ENCODE measurements at places on chromosomes 1 and 21. TPM values are rescaled to one million over a fixed set of nuclear protein-coding genes. Genes with fewer than 3 reads are reported as not detected.

Gene AKIRIN1
- total RNA-seq = 17.8 TPM

Gene CELSR2
- total RNA-seq = 7.5 TPM

Gene ARHGAP30
- total RNA-seq = 3.1 TPM

Gene SLAMF7
- total RNA-seq = 0.26 TPM

Gene TMEM79
- total RNA-seq = not detected

Gene SERINC2
- 41.2 TPM for total RNA-seq

Gene NPR1
- total RNA-seq = 11.7 TPM

Gene SEC16B
- total RNA-seq = 11.2 TPM

GRCh38 chr1:95002540-95003432, 70.0 kb downstream of the ALG14 start:
- no peaks in the 10 kb centered on the region for H3K27me3 ChIP-seq
- H3K36me3 ChIP-seq = no peaks in the 10 kb centered on the region
- no peak overlapping the region for H3K4me3 ChIP-seq
- DNase-seq = no peak
- H3K27ac ChIP-seq = no peak overlapping the region

- no peaks in the 10 kb centered on the region for H3K27me3 ChIP-seq
- no peak overlapping the region for H3K4me3 ChIP-seq
- H3K4me1 ChIP-seq = no peaks in the 10 kb centered on the region
- DNase-seq = no peak
- H3K27ac ChIP-seq = no peak overlapping the region
Measured at GRCh38 chr1:161999301-162000052, 24.2 kb downstream of the OLFML2B start.

- peak overlapping the region; percentile 43 for H3K27ac ChIP-seq
- no peaks in the 10 kb centered on the region for H3K36me3 ChIP-seq
- H3K4me3 ChIP-seq = no peak overlapping the region
- no peaks in the 10 kb centered on the region for H3K27me3 ChIP-seq
- no peak for DNase-seq
Measured at GRCh38 chr1:29121936-29122681, 1.6 kb downstream of the TMEM200B start.

- H3K27me3 ChIP-seq = no peaks in the 10 kb centered on the region
- H3K36me3 ChIP-seq = peaks cover 53% of the 10 kb centered on the region
- no peak for DNase-seq
- H3K4me1 ChIP-seq = no peaks in the 10 kb centered on the region
Measured at GRCh38 chr1:8356256-8357209, 38.6 kb downstream of the SLC45A1 start.

- H3K4me1 ChIP-seq = peaks cover 13% of the 10 kb centered on the region
- H3K27me3 ChIP-seq = no peaks in the 10 kb centered on the region
- H3K36me3 ChIP-seq = no peaks in the 10 kb centered on the region
- no peak overlapping the region for H3K4me3 ChIP-seq
- DNase-seq = no peak
Measured at GRCh38 chr1:16927256-16927655, 5.5 kb downstream of the CROCC start.

- H3K4me3 ChIP-seq = no peak overlapping the region
- no peaks in the 10 kb centered on the region for H3K27me3 ChIP-seq
- H3K36me3 ChIP-seq = no peaks in the 10 kb centered on the region
- no peak for DNase-seq
- H3K27ac ChIP-seq = peak overlapping the region; percentile 98
- H3K4me1 ChIP-seq = peaks cover 28% of the 10 kb centered on the region
Measured at GRCh38 chr1:36222481-36223380, 1.5 kb upstream of the THRAP3 start.

DNA sequence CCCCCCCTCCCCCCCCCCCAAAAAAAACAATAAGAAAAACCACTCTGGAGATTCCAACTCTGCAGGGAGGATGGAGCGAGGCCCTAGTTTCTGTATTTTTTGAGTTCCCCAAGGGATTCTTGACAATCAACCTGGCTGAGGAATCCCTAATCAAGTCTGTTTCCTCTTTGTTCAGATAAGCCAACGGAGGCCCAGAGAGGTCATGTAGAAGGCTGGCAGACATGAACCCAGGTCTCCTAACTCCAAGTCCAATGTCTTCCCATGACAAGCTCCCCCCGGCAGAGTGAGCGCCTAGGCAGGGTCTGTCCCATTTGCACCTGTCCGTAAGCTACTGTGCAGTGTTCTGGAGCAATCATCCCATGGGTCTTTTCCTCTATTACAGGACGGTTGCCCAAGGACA, 39.5 kb downstream of the LRRC71 start:
- H3K27me3 ChIP-seq = no peaks in the 10 kb centered on the region
- peaks cover 27% of the 10 kb centered on the region for H3K36me3 ChIP-seq
- no peak for DNase-seq
- H3K4me1 ChIP-seq = no peaks in the 10 kb centered on the region
- H3K27ac ChIP-seq = no peak overlapping the region

- DNase-seq = no peak
- H3K27ac ChIP-seq = no peak overlapping the region
- no peaks in the 10 kb centered on the region for H3K4me1 ChIP-seq
- H3K36me3 ChIP-seq = no peaks in the 10 kb centered on the region
Measured at GRCh38 chr1:200310824-200311223, 99.0 kb downstream of the ZNF281 start.
